MCF 10A (cell line): ENCODE measurements at places on chromosomes 5 and 9. TPM values are rescaled to one million over a fixed set of nuclear protein-coding genes. Genes with fewer than 3 reads are reported as not detected.

Gene ENHO
- not detected in 2 replicates for total RNA-seq

DNA sequence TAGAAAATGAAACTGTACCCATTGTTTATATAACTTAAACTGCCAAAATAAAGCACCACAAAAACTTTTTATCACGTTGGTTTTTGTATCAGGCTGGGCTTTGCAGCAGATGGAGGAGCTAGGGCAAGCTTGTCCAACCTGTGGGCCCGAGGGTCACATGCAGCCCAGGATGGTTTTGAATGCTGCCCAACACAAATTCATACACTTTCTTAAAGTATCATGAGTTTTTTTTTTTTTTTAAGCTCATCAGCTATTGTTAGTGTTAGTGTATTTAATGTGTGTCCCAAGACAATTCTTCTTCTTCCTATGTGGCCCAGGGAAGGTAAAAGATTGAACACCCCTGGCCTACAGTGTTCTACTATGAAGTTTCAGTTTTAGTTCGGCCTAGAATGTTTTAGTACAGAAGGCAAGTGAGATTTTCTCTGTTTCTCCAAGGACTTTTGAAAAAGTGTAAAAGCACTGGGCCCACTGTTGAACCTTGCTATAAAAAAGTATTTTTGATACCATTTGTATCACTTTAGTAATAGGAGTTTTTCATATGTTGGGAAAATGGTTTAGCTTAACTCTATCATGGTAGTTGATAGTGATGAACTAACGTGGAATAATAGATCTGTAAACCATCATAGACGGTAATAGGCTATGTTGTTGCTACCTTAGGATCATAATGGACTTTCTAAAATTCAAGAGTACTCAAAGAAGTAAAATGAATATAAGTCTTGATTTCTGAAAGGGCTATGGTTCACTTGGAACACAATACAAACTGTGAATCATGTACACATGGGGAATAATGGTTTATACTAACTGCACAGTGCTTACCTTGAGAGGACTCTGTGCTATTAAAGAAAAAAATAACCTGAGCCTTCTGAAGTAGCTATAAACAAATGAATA, 2.9 kb downstream of the CDKN2A start:
- no peaks in the 10 kb centered on the region for H3K36me3 ChIP-seq
- H3K27ac ChIP-seq, result no peak overlapping the region

- H3K4me1 ChIP-seq, result no peaks in the 10 kb centered on the region
- H3K27me3 ChIP-seq, result no peaks in the 10 kb centered on the region
- no peak for DNase-seq
- H3K36me3 ChIP-seq, result peaks cover 12% of the 10 kb centered on the region
- no peak overlapping the region for H3K4me3 ChIP-seq
- no peak overlapping the region for H3K27ac ChIP-seq
Measured at GRCh38 chr5:22968386-22968785, 115.2 kb upstream of the CDH12 start.

GRCh38 chr9:90915693-90916092, 114.1 kb downstream of the SYK start:
- no peaks in the 10 kb centered on the region for H3K36me3 ChIP-seq
- no peak overlapping the region for H3K27ac ChIP-seq
- no peak overlapping the region for H3K4me3 ChIP-seq

DNA sequence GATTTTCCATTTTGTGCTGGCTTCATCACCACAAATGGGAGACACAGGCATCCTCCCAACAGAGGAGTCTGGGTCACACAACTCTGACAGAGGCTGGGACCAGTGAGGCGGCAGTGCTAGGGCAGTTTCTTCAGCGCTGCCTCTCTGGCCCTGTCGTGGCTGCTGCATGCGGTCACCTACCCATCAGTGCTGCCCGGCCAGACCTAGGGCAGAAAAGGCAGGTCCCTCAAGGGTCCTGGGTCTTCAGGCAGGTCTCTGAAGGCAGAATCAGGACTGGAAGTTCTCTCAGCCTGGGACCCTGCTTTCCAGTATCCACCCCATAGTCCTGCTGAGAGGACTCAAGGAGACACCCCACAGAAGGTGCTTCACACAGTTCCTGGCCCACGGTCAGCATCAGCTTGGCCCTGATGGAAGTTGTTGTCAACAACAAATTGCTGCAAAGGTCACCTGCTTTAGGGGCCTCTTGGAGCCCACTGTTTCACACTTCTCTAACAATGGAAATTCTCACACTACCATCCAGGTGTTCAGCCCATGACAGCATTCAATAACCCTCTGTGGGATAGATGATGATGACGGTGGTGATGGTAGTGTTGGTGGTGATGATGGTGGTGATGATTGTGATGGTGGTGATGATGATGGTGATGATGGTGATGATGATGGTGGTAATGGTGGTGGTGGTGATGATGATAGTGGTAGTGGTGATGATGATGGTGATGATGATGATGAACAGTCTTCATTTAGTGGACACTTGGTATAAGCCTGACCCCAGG, 146.4 kb upstream of the PPP1R26 start:
- H3K4me3 ChIP-seq, result no peak overlapping the region
- peaks cover 4% of the 10 kb centered on the region for H3K36me3 ChIP-seq
- DNase-seq, result no peak
- H3K27me3 ChIP-seq, result no peaks in the 10 kb centered on the region
- no peak overlapping the region for H3K27ac ChIP-seq
- H3K4me1 ChIP-seq, result no peaks in the 10 kb centered on the region
